ENCODE measurements at places on chromosomes 16 and 17.

- no peak for DNase-seq
Measured at GRCh38 chr16:68999114-68999513, 106.3 kb upstream of the HAS3 start.

- no peak for DNase-seq
Measured at GRCh38 chr17:46915596-46915995, 7.4 kb upstream of the GOSR2 start.

DNA sequence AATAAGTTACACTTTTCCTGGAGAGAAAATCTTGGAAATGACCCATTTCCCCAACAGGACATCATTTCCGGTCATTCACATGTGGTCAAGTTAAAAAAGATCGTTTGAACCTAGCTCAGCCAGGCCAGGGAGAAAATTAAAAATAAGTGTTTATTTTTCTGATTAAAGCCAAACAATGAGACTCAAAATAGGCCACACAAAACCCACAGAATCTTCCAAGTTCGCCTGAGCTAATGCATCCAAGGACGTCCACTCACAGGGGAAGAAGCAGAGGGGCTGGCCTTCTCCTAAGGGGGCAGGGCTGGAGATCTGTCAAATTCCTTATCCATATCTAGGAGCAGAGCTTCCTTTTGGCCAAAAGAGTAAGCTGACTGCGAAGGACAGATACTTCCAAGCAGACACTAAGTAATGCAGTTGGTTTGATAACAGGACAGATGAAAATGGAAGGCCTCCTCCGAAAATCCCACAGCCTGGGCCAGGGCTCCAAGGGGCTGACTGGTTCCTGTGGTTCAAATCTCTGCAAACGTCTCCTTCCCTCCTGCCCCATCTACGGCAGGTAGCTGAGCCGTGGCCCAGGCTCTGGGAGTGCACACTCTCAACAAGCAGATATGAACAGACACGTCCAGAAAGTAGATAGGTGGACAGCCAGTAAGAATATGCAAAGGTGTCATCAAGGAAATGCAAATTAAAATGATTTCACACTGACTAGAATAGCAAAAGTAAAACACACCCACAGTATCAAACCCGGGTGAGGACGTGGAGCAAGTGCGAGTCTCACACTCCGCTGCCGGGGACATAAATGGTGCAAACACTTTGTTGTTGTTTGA lies 98.5 kb downstream of the MRM3 start:
- DNase-seq: no peak

- DNase-seq: no peak
Measured at GRCh38 chr17:13694934-13695333, 93.2 kb upstream of the HS3ST3A1 start.

DNA sequence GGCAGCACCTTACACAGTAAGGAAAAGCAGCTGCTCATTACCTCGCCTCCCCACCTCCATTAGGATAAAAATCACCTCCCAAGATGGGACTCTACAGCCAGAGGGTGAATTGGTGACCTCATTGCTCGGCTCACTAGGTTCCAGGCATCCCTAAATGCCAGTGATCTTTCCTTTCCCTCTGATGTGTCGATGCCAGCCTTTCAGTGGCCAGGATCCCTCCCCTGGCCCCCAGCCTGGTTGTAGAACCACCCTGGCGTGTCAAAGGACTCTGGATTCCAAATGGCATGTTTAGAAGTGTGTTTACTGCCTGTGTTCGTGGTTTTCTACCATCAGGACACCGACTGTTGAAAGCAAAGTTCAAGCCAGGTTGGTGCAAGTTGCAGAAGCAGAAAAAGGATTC lies 72.1 kb upstream of the LYRM9 start:
- no peak for DNase-seq

- peak; percentile 8 for DNase-seq
Measured at GRCh38 chr16:62190426-62190825, 154.2 kb upstream of the CDH8 start.

DNA sequence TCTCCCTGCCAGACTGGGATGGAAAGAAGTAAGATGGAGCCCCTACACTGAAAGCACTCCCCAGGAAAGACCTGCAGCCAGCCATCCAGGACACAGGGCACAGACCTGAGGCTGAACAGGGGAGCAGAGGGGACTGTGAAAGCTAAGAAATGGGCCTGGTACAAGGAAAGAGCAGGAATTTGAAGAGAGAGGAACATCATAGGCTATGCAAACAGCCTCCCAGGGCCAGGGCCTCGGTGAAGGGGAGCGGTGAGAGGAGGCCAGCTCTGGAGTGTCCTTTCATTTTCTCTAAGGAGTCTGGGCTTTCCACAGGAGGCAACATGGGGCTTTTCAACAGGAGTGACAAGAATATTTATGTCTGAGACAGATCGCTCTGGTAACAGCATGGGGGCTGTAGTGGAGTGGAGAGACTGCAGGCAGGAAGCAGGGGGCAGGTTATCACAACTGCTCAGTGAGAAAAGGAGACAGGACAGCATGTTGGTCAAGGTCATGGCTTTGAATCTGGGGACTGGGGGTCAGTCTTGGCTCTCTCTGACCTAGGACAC lies 50.1 kb downstream of the TOM1L2 start:
- DNase-seq: no peak

GRCh38 chr16:49681217-49681883 lies 174.6 kb downstream of the ZNF423 start:
- no peak for DNase-seq

- DNase-seq: no peak
Measured at GRCh38 chr16:19236561-19237209, 48.8 kb upstream of the CLEC19A start.

GRCh38 chr16:57013229-57013628 lies 23.9 kb downstream of the NLRC5 start:
- DNase-seq: no peak

DNA sequence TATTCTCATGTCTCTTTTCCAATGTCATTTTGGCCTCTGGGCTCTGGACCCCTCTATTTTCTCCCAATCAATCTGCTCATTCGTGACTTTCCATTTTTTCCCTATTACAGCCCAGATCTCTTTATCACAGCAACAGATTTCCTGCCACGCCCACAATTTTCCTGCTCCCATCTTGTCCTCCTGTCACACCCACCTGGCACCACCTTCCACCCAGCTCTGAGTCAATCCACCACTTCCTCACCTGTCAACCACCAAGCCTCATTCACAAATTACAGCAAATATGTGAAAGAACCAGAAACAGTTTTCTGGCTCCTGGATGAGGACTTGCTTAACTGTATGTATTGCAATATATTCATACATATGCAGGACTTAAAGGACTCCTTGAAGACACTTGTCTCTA lies 311.3 kb downstream of the GRIN2A start:
- no peak for DNase-seq

DNA sequence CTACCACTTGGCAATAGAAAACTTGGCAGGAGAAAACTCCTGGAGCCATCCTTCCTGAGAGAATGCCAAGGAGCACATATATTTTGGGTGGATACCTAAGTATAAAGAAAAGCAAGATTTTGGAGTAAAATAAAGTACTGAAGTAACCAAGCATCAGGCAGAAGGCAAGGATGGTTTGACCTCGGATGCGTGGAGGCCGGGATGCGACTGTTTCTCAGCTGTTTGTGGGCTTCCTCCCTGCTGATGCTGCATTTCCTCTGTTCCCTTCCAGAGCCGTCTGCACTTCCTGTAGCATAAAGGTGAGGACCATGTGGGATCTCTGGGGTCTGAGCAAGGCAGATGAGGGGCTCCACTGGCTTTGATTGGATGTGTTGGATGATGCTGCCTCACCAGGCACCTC lies 5.5 kb upstream of the TCF25 start:
- no peak for DNase-seq

GRCh38 chr17:67132366-67132765 lies 88.0 kb downstream of the CACNG1 start:
- no peak for DNase-seq

GRCh38 chr17:63622574-63623390 lies 565 bp downstream of the MAP3K3 start:
- DNase-seq: peak; percentile 60

GRCh38 chr17:36459601-36460000 lies 26.9 kb upstream of the ZNHIT3 start:
- DNase-seq: no peak

DNA sequence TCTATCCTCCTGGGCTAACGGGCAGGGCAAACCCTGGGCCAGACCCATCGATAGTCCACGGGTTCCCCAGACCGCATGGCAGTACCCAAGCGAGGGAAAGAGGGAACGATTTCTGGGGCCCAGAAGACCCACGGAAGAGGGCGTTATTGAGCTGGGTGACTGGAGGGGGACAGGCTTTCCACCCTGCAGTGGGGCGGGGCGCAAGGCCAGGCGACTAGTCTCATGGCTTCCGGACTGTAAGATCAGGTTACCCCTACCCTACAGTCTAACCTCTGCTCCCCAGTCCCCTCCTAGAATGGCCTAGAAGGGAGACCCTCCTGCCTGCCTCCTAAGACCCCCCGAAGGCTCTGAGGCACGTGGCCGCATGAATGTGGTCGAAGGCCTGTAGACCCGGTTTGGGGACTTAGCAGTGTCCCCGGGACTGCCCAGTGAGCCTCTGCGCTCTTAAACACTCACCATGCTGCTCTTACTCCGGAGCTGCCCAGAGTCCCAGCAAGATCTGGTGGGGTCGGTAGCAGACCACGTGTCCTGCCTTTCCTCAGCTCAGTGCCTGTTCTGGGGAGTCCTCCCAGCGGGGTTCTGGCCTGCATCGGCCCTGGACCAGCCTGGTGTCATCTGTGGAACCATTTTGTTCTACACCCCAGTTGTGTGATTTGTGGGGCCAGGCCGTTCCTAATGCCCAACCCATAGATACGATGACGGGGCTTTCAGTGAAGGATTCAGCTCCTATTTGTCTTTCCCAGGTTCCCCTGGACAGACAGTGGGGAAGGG lies 13.2 kb upstream of the AURKB start:
- peak; percentile 76 for DNase-seq

DNA sequence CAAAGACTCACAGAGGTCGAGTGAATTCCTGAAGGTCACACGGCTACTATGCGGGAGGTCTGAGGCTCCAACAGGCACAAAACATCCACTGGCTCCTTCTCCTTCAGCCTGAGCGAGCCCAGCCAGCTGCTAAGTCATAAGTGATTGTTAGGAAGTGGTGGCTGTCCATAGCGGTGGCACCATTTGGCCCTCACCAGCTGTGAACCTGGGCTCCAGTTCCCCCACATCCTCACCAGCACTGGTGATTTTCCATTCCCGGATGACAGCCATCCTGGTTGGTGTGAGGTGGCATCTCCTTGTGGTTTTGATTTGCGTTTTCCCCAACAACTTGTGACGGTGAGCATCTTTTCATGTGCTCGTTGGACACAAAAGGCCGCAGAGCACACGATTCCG lies 302.8 kb downstream of the FOXL1 start:
- DNase-seq: no peak

DNA sequence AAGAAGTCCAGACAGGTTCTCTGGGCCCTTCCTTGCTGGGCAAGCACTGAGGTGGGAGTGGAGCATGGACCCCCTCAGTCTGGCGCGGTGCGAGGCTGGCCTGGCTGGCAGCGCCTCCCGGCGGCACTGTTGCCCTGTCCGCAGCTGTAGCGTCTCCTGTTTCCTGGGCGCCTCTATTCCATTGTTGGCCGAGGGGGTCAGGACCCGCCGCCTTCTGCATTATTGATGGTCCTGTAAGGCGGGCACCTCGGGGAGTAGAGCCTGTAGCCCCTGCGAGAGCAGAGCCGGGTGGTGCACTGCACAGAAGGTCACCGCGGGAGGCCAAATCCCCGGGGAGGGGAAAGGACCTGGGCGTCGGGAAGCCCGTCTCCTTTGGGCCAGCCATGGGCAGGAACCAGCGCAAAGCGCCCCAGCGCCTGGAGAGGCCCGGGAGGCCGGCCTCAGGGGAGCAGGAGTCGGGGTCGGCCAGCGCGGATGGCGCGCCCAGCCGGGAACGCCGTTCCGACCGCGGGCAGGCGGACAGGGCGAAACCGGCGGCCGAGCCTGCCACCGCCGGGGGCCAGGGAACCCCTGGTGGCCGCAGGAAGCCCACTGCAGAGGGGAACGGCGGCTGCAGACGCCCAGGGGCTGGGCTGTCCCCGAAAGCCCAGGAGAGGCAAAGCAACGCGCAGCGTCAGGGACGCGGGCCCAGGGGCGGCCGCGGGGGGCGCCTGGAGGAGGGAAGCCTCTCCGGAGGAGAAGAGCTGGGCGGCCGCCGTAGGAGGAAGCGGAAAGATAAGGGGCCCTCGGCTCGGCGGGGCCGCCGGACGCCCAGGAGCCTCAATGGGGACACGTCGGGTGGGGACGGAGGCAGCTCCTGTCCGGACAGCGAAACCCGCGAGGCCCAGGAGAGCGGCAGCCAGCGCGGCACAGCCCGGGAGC lies at the start of gene MYO15B:
Gene MYO15B, plus strand, starts transcription at position 126 of the 921 bp plus-strand sequence. Its CDS starts 258 bp downstream, at position 384.
- DNase-seq: peak; percentile 92

DNA sequence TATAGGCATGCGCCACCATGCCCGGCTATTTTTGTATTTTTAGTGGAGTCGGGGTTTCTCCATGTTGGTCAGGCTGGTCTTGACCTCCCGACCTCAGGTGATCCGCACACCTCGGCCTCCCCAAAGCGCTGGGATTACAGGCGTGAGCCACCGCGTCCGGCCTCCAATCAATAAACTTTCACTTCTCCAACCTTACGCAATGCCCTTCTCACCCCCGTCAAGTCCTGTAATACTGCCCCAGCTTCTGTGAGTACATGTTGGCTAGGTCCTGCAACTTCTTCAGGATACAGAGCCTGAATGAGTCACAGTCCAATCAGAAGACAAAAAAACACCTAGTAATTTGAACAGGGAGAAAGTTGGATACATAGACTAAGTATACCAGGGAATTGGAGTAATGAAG lies 47.1 kb upstream of the PHOSPHO1 start:
- DNase-seq: no peak

GRCh38 chr17:29844339-29845048 lies 85.5 kb downstream of the SSH2 start:
- no peak for DNase-seq

GRCh38 chr16:73206151-73206707 lies 158.3 kb upstream of the ZFHX3 start:
- DNase-seq: no peak

DNA sequence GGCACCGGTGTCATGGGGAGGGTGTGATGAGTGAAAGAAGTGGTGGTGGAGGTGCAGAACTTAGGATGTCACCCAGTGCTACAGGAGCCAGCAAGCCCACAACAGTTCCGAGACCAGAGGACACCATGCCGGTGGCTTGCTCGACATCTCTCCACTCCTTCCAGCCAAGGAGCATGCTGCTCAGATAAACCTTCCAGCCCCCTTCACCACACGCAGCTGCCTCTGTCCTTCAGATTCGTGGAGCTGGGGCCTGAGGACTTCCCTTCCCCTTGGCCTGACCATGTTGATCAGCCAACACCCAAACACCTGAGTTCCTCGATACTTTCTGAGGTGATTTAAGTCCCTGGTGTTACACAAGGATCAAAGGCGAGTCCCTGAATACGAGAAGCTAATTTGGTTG lies 188.8 kb upstream of the FOXF1 start:
- DNase-seq: no peak

GRCh38 chr17:79740413-79740812 lies 9.7 kb downstream of the ENPP7 start:
- peak; percentile 18 for DNase-seq

GRCh38 chr17:66904760-66905624 lies 59.5 kb upstream of the CACNG4 start:
- no peak for DNase-seq

DNA sequence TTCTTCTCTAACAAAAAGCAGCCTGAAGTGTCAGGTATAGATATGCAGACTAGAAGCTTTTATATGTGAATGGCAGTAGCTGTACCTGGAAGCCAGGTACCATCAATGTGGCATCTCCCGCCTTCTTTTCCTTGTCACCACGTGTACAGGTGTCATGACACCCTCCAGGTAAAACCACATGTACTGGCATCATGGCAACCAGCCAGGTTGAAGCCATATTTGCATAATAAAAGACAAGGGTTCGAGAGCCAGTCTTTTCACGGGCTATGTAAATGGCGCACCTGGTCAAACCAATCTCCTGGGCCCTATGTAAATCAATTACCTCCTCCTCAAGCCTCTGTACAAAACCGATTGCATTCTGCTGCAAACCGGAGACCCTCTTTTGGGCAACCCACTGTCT lies 541.3 kb downstream of the CDH11 start:
- no peak for DNase-seq
